ENCODE measurements at places on chromosomes 16 and 17.

DNA sequence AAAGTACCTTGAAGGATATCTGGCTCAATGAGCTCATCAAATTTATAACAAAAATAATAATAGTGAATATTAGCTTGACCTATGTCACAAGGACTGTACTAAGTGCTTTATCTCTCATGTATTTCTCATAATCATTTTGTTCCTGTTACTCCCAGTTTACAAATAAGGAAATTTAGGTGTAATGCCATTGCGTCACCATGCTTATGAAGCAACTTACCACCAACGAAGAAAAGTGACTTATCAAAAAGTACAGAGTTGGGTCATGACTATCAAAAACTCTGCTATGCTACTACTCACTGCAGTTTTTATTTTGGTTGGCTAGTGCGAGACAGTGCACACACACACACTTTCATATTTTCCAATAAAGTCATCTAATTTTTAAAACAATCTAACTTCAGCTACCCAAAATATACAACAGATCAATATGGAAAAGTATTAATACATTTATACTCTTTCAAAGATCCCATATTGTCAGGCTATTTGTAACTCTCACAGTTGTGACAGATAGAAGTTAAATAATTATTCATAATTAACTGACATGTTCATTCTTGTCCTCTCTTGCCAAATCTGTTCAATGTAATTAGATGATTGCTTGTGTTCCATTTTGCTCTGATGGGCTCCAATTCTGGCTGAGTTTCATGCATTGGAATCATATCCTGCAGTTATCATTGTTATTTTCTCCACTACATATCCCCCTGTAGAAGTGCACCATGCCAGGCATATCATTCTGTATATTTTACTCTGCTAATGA lies 119.4 kb downstream of the KCNJ2 start:
- DNase-seq: no peak

GRCh38 chr17:82655038-82655479 lies 6.8 kb upstream of the WDR45B start:
- DNase-seq: no peak

- DNase-seq: no peak
Measured at GRCh38 chr16:83949724-83950001, 3.4 kb upstream of the OSGIN1 start.

GRCh38 chr17:29412780-29413565 lies 22.8 kb downstream of the TAOK1 start:
- DNase-seq: no peak

DNA sequence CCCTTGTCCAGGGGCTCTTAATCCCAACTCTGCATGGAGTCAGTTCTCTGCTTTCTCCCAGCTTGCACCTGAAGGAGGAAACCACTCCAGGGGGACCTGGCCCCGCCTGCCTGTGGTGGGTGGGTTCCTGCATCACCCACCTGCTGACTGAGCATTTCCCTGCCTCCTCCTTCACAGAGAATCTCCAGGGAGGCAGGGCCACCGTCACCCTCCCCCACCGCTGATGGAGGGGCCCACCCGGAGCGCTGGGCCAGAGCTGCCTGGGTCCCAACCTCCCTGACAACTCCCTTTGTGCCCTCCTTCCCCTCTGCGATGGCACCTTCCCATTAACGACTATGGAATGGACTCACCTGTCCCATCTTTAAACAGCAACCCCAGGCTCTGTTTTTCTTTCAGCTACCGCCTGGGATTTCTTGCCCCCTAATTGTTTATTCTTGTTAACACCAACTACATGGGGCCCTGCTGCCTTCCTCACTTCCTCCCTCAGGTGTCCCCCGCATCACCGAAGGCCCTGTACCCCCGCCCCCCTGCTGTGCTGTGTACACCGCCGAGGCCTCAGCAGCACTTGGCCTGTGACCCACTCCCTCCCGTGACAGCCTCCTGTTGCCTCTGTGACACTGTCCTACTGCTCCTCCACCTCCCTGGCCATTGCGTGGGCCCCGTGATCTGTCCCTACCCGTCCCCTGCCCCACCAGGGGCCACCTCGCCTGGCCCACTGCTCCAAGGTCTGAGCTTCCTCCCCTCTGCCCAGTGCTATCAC lies 842 bp upstream of the TEDC2 start:
- peak; percentile 24 for DNase-seq

DNA sequence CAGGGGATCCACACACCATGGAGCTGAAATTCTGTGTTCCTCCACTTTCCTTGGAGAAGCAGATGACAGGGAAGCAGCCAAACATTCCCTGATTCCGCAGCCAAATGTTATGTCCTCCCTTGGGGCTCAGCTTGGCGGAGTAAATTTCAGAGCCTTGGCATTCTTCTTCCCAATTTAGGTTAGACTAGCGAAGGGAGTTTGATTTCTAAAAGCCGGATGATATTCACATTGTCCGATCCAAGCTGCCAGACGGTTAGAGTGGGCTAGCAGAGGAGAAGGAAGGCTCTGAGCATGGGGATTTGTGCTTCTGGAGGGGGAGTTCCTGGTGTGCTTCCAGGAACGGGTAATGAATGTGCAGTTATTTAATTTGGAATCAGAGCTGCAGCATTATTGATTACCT lies 380.4 kb upstream of the EEF2KMT start:
- DNase-seq: no peak

DNA sequence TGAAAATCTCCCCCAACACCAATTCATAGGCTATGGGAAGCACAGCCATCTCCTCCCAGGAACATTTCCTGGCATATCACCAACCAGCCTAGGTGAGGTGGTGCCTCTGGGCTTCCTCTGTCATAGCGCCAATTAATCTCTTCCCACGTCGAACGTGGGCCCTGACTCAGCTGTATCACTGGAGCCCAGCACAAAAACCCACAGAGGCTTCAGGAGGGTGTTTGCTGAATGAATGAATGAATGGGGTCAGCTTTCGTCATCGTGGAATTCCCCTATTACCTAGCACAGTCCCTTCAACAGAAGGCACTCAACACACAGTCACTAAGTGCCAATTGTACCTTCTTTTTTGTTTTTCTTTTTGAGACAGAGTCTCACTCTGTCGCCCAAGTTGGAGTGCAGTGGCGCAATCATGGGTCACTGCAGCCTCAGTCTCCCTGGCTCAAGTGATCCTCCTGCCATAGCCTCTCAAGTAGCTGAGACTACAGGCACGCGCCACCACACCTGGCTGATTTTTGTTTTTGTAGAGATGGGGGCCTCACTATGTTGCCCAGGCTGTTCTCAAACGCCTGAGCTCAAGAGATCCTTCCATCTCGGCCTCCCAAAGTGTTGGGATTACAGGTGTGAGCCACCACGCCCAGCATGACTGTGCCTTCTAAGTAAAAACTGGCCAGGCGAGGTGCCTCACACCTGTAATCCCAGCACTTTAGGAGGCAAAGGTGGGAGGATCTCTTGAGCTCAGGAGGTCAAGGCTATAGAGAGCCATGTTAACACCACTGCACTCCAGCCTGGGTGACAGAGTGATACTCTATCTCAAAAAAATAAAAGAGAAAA lies 4.1 kb downstream of the ZNF688 start:
- DNase-seq: no peak

GRCh38 chr17:32882029-32882428 lies 5.1 kb upstream of the MYO1D start:
- DNase-seq: no peak

DNA sequence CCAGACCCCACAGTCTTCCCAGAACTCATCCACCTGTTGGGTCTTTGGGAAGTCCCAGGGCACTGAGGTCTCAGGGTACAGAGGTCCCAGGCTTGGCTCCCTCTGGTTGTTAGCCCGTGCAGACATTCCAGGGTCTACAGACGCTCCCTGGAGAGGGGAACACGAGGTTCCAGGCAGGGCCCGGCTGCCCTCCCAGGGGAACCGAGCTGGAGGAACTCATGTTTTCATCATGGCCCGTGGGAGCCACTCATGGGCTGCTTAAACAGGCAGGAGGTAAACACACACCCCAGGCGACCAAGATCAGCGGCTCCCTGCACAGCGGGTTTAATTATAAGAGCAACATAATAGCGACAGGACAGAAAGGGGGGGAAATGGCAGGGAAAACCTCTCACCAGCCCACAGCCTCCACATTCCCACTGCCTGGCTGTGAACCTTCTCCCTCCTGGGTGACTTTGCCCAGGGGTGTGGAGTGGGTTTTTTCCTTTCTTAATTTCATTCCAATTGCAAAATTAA lies 36.5 kb downstream of the TRARG1 start:
- no peak for DNase-seq

- DNase-seq: no peak
Measured at GRCh38 chr17:60577147-60577915, 22.7 kb upstream of the PPM1D start.

- DNase-seq: no peak
Measured at GRCh38 chr16:89009343-89010209, 32.6 kb upstream of the CBFA2T3 start.

- DNase-seq: no peak
Measured at GRCh38 chr16:60329108-60329507, 1595.0 kb upstream of the GOT2 start.

DNA sequence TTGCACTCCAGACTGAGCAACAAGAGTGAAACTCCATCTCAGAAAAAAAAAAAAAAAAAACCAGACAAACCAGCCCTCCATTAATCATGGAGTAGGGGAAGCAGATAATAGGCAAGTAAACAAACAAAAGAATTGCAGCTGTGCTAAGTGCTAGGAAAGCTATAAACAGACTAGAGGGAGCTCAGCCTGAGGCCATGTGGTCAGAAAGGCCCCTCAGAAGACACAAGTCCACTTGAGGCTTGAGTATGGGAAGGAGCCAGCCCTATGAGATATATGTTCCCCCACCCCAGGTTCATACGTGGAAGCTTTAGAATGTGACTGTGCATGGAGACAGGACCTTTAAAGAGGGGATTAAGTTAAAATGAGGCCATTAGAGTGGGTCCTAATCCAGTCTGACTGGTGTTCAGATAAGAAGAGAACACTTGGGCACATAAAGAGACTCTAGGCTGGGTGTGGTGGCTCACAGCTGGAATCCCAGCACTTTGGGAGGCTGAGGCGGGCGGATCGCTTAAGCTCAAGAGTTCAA lies 132.6 kb upstream of the NOL11 start:
- DNase-seq: no peak

- DNase-seq: no peak
Measured at GRCh38 chr16:64184156-64184555, 937.7 kb downstream of the CDH11 start.

DNA sequence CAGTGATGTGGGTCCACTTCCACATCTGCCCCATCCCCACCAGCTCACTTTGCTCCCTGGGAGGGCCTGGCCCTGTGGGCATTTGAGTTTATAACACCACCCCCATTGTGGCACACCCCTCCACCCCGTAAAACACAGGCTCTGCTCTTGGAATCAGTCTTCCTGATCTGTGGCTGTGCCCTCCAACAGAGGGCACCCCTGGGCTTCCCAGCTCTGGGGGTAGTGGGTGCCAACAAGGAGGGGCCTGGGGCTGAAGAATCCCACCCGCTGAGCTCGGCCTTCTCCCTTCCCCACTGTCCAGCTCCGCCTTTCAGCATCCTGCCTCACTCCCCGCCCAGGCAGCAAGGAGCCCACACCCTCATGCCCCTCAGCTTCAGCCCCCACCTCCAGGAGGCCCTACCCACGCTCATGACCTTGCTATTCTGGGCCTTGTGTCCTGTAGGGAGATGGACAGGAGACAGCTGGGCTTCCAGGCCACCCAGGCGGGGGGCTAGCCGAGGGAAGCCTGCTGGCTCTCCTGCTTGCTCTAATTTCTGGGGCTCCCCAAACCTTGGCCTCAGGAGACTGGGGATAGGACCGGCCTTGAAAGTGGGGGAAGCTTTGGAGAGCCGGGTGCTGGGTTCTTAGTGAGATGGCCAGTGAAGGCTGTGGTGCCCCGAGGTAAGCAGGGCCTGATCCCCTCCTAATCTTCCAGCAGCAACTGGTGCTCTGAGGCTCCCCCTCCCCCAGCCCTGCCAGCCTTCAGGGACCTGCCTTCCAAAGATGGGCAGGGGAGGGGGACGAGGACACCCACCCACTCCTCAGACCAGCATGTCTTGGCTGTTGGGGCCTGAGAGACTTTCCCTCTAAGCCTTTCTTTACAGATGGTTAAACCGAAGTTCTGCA lies 2.9 kb upstream of the ATP2A1 start:
- DNase-seq: no peak

GRCh38 chr17:45222996-45223538 lies 1.4 kb downstream of the FMNL1 start:
- DNase-seq: no peak

DNA sequence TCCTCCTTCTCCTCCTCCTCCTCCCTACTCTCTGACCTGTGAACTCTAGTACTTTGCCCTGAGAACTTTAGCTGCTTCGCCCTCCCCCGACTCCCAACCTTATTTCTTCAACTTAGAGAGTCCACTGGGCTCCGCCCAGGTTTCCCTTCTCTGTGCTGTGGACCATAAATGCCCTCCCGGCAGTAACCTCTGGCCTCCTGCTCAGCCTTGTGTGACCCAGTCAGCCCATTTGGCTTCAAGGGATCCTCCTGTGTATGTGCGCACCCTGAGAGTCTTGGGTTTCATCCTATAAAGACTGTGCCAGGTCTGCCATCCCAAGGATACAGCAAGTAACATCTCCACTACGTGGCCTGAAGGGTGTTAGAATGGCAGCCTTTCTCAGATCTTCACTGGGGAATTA lies 275.6 kb upstream of the C16orf82 start:
- no peak for DNase-seq

DNA sequence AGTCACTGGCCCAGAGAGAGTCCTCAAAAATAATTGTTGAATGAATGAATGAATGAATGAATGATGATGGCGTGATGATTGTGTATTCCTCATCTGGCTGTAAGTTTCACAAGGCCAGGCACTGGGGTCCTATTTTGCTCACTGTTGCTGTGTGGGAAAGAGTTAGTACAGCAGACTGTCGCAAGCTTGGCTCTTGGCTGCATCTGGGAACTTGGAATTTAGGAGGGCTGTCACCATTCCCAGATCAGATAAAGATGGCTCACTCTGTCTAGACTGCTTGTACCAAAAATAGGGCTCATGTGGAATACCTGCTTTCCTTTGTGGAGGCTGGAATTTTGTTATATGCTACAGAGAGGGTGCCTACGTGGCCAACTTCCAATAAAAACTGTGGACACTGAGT lies 530.6 kb downstream of the WWOX start:
- DNase-seq: no peak

DNA sequence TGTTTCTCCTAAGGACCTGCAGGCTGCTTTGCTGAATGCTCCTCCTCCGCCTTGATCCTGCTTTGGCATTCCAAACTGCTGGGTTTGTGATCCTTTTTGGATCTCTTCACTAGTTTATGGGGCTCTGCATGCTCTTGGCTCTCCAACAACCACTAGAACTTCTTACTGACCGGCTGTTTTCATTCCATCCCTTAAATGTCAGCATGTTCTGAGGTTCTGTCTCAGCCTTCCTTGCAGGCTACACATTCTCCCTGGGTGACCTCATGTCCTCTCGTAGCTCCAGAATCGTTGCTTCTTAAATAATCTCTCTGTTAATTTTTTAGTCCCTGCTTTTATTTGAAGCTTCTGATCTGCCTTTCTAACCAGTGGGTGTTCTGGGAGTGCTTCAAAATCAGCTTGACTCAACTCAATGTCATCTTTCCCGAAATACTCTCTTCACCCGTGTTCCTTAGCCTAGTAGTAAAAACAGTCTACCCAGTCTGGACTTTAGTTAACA lies 119.0 kb upstream of the HS3ST2 start:
- DNase-seq: no peak

GRCh38 chr16:87150262-87150661 lies 166.9 kb downstream of the C16orf95 start:
- DNase-seq: no peak

GRCh38 chr17:1379930-1380313 lies 20.1 kb downstream of the YWHAE start:
- DNase-seq: no peak

All from germinal center (tissue), 1 donor.